ENCODE measurements at places on chromosomes 4 and X. TPM values are rescaled to one million over a fixed set of nuclear protein-coding genes. Genes with fewer than 3 reads are reported as not detected.

Gene DUSP21
- total RNA-seq = not detected

Gene TMEM47
- 43.8 TPM for total RNA-seq

Gene XAGE1A
- total RNA-seq = not detected

Gene HPGDS
- total RNA-seq = 0.63 TPM

Gene SPP1
- 41.3 TPM for total RNA-seq

Gene ITGB1BP2
- total RNA-seq = 102 TPM

Gene SYTL4
- 3.2 TPM for total RNA-seq

Gene SPANXA2
- not detected for total RNA-seq
